ENCODE measurements at places on chromosomes 3 and 15.

DNA sequence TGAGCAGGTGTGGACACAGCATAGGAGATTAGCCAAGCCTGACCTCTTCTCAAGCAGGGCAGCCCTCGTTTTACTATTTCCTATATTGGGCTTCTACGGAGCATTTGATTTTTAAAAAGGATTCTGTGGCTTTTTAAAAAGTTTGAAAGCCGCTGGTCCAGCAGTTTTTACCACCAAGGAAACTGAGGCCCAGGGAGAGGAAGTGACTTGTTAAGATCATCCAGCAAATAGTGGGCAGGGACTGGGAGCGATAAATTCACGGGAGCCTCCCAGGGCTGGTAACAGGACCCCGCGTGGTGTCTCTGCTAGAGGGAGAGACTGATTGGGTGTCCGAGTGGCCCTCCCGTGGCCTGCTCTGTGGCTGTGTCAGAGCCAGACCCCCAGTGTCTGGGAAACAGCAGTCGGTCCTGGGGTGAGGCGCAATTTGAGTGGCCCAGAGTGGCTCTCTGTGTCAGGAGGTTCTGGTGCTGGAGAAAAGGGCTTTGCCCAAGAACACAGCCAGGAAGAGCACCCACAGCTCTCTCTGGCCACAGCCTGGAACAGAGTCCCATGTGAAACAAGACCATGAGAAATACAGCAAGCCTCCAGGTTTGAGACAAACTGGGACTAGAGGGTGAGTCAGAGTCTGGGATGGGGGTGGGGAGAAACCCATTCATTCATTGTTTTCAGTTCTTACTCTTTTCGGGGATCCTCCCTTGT lies 4.2 kb downstream of the FURIN start:
- DNase-seq, result no peak

DNA sequence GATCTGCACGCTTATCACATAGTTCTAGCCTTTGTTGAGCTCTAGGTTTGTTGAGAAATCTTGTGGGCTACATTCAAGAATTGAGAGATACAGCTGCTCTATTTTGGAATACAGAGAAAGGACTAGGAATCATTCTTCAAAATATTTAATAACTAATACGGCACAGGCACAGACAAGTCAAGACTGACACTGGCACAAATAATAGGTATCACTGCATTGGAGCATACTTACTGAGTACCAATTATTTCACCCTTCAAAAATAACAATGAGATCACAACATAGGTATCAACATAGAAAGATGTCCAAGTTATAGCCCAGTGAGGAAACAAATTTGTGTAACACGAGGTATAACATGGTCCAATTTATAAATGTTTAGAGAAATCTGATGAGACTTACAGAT lies 133.7 kb upstream of the TSC22D2 start:
- DNase-seq, result no peak

DNA sequence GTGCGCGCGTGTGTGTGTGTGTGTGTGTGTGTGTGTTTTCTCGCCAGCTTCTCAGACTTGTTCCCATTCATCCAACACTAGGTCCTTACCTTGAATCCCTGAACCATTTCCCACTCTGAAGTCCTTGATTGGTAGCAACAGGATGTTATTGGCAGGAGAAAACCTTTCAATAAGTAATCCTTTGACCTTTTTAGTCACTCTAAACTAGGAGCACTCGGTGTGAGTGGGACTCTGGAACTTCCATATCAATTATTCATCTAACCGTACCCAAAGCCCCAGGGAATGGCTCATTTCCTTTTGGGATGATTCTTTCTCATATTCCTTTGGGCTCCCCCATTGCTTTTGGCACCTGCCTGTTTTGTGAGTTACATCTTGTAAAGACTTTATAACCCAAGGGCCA lies 140.2 kb upstream of the SPRED1 start:
- DNase-seq, result no peak

DNA sequence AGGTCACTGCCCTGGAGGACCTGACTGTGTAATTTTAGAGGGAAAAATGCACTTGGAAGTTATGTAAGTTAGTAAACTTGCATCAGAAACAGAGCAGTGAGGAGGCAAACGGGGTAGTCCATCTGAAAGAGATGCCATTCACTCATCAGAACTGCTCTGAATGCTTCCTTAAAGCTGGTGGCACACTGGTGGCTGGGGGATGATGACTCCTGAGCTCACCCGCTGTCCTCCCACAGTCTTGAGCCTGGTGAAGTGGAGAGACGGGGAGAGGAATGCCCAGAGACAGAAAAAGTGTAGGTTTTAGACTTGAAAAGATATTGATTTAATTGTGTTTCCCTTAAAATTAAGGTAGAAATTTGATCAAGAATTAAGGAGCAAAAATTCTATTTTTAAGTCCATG lies 46.5 kb upstream of the LARS2 start:
- DNase-seq, result no peak

GRCh38 chr3:46206282-46207015 lies 1.7 kb downstream of the CCR1 start:
- DNase-seq, result no peak

DNA sequence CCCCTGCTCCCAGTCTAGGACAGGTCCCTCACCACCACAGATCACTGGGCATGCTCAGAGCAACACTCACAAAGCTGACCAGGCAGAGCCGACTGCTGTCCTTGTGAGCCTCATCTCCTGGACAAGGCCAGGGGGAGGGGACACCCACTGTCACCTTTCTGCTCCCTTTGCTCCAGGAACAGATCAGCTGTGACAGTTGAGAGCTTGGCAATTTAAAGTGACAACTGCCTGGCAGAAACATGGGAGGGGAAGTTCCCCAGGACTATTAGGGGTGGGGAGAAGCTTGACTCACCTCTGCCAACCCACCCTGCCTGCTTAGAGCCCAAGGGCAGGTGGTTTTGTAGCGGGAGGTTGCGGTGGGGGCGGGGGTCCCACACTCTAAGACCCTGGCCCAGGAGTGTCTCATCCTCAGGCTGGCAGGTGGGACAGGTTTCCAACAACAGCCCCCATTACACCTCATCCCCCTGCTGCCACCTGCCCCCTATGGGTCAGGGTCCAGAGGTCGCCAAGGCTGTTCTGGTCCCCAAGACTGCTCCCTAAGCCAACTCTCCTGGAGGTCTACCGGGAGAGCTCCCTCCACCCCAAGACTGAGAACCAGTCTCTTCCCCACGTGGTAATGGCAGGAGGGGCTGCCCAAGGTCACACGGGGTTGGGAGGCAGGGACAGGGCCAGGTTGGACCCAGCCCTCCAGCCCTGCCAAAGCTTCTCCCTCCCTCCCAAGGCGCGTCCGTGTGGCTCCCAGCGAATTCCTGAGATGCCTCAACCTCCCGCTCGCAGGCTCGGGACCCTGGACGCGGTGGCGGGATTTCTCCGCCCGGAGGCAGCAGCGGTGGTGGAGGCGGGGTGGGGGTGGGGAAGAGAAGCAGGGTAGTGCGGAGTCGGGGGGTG lies 80.4 kb downstream of the IQSEC1 start:
- DNase-seq, result no peak

DNA sequence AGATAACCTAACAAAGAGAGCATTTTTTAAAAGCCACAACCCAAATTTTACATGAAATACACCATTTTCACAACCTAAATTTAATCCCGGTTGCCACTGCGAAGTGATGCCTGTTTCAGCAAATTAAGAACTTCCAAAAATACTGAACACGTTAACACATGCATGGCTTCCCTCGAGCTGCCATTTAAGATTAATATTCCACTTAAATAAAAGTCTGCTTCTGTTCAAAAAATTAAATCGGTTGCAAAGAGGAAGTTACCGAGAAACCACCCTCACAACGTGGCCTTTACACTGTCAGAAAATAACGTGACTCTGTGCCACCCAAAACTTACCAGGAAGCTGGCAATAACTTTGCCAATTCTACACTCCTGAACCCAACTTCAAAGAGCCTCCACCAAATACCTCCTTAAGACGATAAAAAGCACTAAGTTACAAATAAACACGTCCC lies 1.2 kb downstream of the TBL1XR1 start:
- DNase-seq, result no peak

- DNase-seq, result no peak
Measured at GRCh38 chr3:30471066-30471465, 135.3 kb upstream of the TGFBR2 start.

GRCh38 chr3:55484801-55485791 lies 2.0 kb downstream of the WNT5A start:
- peak; percentile 72 for DNase-seq

DNA sequence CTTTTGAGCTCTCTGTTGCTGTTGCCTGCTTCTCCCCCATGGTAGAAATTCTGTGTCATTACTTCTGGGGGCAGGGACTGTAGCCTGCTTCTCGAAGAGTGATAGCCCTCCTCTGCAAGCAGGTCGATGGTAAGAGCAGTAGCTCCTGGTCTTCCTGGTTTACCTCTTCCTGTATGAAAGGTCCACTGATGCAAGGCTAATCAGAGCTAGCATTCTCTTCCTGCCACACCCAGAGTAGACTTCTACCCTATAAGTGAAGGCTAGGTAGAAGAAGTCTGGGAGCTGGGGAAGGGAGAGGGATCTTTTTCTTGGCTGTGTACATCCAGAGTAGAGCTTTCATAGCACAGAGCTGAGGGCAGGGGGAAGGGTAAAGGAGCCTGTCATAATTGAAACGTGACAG lies 357.0 kb downstream of the SQOR start:
- no peak for DNase-seq

DNA sequence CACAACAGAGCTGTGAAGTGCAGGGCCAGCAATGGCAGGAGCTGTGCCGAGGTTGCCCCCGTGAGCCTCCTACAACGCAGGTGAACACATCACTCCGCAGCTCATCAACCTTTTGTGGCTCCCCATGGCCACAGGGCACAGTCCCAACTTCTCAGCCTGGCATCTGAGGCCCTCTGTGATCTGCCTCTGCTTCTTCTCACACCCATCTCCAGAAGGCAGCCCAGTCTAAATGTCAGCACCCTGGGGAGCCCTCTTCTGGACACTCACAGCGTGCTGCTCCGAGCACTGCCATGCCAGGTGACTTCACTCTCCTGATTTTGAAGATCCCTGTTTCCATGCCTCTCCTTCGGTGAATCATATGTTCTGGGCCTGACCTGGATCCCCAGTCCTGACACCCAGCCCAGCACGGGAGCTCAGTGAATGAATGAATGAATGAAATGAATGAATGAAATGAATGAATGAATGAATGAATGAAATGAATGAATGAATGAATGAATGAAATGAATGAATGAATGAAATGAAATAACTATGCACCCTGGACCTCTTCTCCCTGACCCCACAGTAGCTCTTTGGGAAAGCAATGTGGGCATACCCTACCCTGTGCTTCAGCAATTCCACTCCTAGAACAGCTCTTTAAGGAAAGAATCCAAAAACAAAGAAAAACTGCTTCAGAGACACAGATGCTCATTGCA lies 17.9 kb upstream of the SKIC8 start:
- DNase-seq, result no peak

- DNase-seq, result no peak
Measured at GRCh38 chr15:78855746-78856145, 16.9 kb upstream of the MORF4L1 start.

DNA sequence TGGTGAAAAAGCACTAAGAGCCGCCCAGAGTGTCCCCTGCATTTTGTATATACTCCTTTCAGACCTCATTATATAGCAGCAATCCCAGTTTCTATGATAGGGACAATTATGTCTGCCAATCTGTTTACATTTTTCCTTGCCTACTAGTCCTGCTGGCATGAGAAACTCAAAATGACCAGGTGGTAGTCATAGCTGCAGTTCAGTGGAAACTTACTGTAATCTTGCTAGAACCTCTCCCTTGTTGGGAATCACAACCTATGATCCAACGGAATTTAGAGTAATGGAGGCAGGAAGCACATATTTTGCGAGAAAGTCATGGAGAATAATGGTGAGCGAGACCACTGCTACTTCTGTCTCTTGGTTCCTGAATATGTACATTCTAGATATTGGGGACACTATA lies 28.6 kb upstream of the MINAR1 start:
- no peak for DNase-seq

DNA sequence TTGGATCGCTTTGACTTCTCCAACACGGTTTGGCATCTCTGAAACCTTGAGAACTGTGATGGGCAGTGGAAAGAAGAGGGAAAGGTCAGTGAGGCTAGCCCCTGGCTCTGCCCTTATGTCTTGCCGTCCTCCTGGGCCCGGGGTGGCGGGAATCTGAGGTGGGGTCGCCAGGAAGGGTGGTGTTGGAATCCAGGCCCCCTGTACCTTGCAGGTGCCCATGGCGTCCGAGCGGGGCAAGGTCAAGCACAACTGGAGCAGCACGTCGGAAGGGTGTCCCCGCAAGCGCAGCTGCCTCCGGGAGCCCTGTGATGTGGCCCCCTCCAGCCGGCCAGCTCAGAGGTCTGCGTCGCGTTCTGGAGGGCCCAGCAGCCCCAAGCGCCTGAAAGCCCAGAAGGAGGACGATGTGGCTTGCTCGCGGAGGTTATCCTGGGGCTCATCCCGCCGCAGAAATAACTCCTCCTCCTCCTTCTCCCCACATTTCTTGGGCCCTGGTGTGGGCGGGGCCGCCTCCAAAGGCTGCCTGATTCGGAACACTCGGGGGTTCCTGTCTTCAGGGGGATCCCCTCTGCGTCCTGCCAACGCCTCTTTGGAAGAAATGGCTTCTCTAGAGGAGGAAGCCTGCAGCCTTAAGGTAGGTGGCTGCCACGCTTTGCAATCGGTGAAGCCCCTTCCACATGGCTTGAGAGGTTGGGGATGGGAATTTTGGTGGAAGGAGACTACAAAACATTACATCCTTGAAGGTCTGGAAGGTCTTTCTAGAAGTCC lies 907 bp downstream of the TATDN2 start:
- DNase-seq, result no peak

- DNase-seq, result no peak
Measured at GRCh38 chr15:97875513-97876280, 84.8 kb upstream of the ARRDC4 start.

- no peak for DNase-seq
Measured at GRCh38 chr15:83163032-83163431, 44.6 kb downstream of the HDGFL3 start.

GRCh38 chr3:14761121-14761672 lies 57.6 kb upstream of the FGD5 start:
- DNase-seq, result no peak

- DNase-seq, result no peak
Measured at GRCh38 chr3:118544458-118544857, 490.2 kb downstream of the IGSF11 start.

DNA sequence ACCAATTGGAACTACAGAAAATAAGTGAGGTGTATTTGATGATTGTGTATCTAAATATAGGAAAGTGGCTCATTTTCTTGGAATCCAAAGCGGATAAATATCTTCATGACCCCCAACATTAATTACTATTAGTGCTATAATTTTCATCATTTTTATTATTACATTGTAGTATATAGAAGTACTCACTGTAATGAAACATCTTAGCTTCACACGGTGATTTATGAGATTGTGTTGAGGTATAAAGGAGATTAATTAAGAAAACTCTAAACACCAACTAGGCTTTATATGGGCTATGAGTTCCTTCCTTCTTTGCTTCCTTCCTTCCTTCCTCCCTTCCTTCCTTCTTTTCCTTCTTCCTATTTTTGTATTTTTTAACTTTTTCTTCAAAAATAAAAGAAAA lies 52.2 kb downstream of the EPHA3 start:
- no peak for DNase-seq

DNA sequence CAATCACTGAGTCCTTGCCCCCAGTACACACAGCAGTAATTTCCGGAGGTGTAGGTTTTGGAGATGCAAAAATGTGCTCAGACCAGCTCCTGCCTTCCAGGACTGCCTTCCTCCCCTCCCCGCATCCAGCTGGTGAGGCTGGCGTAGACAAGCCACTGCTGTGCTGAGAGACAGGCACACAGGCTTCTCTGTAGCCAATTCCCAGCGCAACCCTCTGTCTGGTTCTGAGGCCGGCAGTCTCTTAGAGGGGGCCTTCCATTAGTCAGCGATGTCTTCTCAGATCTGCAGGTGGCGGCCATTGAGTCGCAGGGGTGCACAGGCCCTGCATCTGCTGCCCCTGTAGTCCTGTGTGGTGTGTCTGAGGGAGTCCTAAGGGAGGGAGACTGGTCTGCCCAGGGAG lies 114.4 kb downstream of the DNAJB8 start:
- no peak for DNase-seq
